Stimulated activated CD4-positive, alpha-beta T cell treated with anti-CD3 and anti-CD28 coated beads, Interleukin-1b, Interleukin-23, amount 100 ng/mL, for 1 hour (primary cell): ENCODE measurements at places on chromosomes 2 and 18.

DNA sequence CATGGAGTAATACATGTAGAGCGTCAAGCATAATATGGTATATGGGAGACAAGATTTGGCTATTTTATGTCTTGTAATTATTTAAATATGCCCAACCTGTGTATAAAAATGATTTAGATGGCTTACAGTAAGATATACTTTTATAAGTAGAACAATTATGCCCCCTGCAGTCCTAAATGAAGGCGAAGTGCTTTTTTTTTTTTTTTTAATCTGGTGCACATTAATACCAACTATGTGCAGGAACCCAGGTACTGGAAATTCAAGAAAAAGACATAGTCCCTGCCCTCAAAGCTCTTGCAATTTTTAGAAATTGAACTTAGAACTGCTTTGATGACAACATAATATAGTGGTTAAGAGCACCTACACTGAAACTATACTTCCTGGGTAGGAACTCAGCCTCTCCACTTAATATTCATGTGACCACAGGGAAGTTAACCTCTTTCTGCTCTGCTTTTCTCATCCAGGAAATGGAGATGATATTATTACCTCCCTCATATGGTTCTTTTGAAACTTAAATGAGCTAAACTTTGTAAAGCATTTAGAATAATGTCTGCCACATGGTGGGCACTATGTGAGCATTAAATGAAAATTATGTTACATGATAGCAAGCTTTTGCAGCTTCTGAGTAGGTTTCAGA lies 38.1 kb downstream of the AFTPH start:
- no peak for DNase-seq

DNA sequence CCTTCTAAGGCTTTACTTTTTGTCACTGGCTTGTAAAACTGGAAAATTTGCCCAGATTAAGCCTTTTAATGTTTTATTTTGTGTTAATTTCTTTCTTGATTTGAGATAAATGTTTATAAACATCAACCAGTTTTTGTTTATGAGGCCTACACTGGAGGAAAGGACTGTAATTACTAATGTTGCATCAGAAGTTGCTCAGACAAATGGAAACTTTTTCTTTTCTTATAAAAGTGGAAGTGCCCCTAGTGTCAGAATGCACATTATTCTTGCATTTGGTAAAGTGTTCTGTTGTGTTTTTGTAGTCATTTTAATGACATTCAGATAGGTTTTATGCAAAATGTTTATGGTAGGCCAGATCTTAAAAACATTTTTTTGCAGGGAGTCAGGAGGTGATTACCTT lies 25.3 kb downstream of the LCLAT1 start:
- no peak for DNase-seq

- DNase-seq, result no peak
These were observed 3.6 kb upstream of the PDE11A start for GRCh38 chr2:178076130-178076529.

- DNase-seq, result no peak
These were observed 14.5 kb downstream of the PTMA start for GRCh38 chr2:231722721-231723307.

GRCh38 chr2:48946449-48947048 lies 191.0 kb upstream of the LHCGR start:
- DNase-seq, result no peak

- DNase-seq, result no peak
These were observed 125.8 kb downstream of the OSBPL6 start for GRCh38 chr2:178320011-178320585.

- DNase-seq, result no peak
These were observed 79.1 kb upstream of the DNMT3A start for GRCh38 chr2:25420820-25421237.

DNA sequence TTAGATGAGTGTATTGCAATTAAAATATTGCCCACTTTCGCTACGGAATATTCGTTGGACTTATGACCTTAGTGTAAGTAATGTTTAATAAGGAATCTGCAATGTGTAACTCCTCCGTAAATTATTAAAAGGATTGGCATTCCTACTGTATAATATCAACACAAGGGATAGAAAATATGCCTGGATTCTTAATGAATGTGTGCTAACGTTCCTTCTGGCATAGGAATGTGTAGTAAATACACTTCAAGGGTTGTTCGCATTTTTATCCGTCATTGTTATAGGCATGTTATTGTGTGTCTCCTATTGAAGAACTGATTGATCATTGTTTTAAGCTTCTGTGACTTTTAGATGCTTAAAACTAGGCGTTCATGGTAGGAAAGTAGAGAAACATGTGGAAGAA lies 134.5 kb downstream of the NEDD4L start:
- no peak for DNase-seq

- no peak for DNase-seq
These were observed 161.0 kb downstream of the ANKRD44 start for GRCh38 chr2:197149546-197149945.

- DNase-seq, result no peak
These were observed 22.1 kb downstream of the EXOC6B start for GRCh38 chr2:72803626-72804320.

GRCh38 chr2:240898108-240898730 lies 2.3 kb upstream of the MAB21L4 start:
- no peak for DNase-seq

DNA sequence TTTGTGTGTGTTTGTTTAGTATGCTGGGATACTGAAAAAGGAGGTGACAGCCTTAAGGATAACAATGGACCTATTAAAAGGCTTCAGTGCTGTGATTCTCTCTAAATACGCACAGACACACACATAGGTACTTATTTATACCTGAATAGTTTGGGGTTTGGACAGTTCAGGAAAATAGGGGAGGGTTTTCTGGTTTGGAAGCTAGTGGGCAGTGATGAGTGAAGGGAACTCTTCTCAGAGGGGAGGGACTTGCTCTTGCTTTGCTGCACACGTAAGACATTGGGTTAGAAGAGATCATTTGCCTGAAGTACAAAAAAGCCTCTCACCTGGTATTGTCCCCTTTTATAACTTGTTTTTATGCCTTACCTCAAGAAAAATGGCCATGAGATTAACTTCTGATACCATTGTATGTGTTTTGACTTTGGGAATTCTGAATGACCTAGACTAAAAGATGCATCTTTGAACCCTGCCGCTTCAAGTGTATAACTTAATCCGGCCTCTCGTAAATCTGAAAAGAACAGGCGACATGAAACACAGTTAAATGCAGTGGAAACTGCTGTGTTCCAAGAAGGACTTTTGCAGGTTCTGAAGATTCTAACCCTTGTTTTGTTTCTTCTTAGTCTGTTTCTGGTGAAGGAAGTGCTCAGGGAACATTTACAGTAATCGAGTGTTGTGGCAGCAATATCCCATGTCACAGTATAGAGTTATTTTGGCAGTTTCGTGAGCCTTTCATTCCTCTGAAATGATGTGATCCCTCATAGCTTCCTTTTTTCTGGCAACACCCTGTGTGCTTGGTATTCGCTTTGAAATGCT lies 2.5 kb downstream of the CRIM1 start:
- DNase-seq, result no peak

DNA sequence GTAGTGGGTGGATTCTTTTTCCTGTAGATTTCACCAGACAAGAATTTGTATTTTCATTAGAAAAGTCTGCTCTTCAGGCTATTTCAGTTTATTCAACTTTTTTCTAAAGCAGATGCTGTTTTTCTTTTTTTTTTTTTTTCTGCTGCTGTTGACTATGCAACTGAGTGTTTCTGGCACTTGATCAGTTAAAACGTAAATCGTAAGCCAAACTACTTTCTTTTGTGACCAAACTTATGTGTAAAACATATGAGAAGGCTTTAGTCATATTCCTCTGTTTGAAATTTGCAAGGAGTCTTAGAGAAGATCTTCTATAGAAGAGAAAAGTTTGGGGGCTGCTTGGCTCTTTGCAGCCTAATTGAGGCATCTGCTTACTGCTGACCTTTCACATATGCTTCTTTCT lies 170.1 kb downstream of the PARD3B start:
- no peak for DNase-seq

DNA sequence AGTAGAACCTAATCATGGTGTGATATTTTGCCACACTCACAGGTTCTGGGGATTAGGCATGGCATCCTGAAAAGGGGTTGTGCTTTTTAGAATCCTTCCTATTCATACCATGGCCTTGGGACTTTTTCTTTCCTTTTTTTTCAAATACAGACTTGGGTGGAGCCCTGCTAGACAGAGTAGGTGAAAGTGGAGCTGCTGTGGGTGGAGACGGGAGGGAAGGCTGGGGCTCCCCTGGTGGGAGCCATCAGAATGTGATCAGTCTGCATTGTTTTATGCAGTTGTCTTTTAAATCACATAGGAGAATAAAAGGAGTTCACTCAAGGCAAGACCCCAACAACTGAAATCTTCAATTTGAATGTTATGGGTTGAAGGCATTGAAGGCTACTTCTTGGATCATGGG lies 130.2 kb downstream of the VAPA start:
- DNase-seq, result no peak

DNA sequence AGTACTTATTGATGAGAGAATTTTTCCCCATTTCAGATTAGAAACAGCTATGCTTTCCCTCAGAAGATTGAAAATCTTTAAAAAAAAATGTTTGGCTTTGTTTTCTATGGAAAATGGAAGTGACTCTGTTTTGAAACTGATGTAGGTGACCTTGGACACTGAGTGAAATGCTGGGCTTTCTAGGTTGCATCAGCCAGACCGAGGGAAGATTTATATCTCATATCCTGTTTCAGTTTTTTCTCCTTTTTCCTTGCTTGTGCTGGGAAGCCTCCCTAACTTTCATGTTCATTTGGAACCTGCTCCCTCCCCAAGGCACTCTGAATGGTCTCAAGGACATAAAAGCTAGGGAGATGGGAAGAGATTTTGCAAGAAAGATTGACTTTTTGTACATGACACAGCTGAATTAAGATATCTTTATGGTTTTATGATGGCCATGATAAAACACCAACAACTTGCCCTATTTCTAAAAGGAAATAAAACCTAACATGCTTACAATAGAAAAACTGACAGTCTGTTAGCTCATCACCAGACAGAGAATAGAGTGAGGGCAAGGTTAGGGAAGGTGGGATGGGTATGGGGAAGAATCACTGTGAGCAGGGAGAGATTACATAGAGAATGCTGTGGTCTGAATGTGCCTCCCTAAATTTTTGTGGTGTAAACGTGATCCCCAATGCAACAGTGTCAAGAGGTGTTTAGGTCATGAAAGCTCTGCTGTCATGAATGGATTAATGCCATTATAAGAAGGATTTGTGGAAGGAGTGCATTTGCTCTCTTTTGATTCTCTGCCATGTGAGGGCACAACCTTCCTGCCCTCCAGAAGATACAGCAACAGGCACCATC lies 249.7 kb downstream of the TPGS2 start:
- no peak for DNase-seq

DNA sequence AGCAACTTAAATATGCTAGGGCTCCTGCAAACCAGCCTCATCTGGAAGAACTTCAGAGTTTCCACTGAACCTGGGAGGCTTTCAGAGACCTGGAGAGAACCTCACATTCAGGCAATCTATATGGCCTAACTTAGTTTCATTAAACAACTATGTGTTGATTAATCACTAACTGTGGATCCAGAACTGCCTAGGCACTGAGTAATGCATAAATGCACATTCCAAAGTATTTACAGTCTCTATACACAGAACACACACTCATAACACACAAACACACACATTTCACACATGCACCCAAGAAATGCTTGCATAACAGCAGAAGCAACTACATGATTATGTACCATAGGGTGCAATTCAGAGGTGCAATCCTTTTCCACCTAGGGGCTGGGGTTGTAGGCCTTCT lies 552.8 kb downstream of the BCL11A start:
- no peak for DNase-seq

DNA sequence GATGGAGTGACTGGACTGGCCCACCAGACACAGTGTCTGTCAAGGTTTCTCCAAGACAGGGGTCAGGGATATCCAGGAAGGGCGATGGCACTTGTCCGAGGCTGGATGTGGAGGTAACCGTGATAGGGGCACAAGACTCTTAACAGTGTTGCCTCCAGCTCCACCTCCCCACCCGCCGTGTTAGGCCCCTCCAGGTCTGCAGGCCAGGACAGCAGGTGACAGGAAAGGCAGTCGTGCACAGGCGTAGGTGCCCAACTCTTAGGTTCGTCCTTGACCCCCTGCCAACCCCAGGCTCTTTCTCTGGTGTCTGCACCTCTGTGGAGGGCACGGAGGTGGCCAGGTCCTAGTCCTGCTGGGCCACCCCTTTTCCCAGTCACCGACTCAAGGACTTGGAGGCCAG lies 10.1 kb downstream of the ITM2C start:
- DNase-seq, result no peak

DNA sequence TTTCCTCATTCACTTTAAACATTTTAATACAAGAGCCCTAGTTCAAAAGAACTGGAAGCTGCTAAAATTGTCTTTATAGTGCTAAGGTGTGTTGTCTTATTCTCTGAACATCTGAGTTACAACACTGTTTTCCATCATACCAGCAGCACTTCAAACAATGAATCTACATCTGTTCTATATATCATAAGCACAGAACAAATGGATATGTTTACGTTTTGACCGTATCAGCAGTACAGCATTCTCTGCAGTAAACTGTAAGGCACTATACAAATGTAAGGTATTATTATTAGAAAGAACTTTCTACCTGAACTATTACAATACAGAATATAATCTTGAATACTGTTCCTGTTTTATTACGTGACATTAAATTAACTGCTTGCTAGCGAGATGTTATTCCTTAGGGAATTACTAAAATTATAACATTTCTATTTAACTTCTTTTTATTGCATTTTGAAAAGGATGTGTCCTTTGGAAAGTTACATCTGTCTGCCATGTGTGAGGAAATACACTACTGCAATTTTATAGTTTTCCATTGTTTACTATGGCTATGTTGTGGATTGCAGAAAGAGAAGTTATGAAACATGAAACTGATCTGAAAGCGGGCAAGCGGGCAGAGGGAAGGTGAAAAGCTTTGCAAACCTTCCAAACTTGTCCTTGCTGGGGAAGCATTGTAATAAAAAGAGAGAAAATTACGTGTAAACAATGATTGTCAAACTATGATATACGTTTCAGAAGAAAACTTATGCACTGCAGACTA lies 13.7 kb downstream of the NCKAP1 start:
- no peak for DNase-seq

DNA sequence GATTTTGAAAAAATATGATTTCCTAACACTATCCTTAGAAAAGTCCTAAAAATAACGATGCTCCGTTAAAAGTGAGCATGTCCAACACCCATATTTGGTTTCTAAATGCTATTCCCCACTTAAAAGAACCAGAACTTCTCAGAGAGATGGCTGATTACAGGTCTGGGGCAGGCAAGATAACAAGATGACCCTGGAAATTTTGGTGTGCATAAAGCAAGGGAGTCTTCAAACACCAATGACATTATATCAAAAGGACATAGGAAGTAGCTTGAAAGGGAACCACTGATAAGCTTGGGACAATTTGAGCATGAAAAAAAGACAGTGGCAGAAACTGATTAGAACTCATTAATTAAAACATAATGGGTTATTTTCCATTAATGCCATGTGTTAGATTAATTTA lies 17.9 kb downstream of the STK17B start:
- DNase-seq, result no peak

GRCh38 chr2:163735685-163736432 lies at the start of gene FIGN:
Gene FIGN, minus strand, starts transcription at chr2:163736008. Its CDS starts 1,081 bp downstream, at chr2:163734927.
- DNase-seq, result no peak

- DNase-seq, result no peak
These were observed 39.4 kb downstream of the METAP1D start for GRCh38 chr2:172039011-172039704.

- no peak for DNase-seq
These were observed 10.8 kb upstream of the MAPRE2 start for GRCh38 chr18:35030277-35030989.
